ENCODE measurements at places on chromosomes 12 and 14.

DNA sequence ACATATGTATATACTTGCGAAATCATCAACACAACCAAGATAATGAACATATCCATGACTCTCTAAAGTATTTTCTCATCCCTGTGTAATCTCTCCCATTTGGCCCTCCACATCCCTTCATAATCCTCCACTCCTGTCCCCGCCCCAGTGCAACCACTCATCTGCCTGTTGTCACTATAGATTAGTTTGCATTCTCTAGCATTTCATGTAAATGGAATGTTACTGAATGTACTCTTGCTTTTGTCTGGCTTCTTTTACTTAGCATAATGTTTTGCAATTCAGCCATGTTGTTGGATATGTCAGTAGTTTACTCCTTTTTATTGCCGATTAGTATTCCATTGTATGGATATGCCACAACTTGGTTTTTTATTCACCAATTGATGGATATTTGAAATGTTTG lies 99.1 kb downstream of the BICD1 start:
- no peak for DNase-seq

DNA sequence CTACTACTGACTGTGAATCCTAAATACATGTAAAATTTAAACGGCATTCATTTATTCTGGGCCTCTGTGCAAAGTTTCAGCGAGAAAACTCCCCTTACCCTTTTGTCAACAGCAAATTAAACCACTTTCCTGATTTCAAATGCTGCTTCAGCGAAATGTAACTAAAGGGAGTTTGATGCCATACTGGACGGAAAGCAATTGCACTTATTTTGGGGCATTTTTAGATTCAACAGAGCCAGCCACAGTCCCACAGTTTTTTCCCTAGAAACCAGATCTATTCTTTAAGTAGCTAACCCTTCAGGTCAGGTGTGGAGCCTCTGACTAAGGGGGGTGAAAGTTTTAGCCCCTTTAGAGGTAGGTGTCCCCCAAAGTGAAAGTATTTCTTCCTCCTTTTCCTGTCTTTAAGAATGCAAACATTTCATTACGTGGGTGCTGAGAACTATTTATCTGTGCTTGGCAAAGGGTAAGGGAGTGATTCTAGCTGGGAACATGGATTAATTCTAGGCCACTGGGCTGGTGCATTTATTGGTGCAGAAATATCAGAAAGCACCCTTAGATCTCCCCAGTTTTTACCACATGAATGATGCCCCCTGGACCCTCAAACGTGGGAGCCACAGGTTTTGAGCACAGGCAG lies 72.7 kb downstream of the SPTB start:
- DNase-seq: no peak

DNA sequence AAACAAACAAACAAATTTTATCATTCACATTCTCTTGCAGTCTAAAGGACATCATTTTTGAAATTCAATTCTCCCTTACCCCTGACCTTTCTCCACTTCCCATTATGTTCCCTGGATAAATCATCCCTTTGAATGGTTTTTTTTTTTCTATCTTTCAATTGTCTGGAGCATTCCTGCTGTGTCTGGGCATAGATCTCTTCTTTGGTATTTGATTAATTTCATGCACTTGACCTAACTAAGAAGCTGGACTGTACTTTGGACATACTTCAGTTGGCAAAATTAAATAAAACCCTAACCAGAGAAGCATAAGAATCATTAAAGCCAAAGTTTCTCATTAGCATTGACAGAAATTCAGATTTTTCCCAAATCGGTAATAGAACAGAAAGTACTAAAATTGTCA lies 163.6 kb upstream of the BMP4 start:
- no peak for DNase-seq

GRCh38 chr14:44988694-44989093 lies 26.7 kb downstream of the TOGARAM1 start:
- DNase-seq: no peak

- DNase-seq: no peak
Measured at GRCh38 chr14:95039993-95040348, 117.4 kb downstream of the DICER1 start.

GRCh38 chr12:106108185-106108835 lies 30.4 kb downstream of the NUAK1 start:
- DNase-seq: no peak

- DNase-seq: no peak
Measured at GRCh38 chr12:27316947-27317346, 15.7 kb upstream of the BMAL2 start.

GRCh38 chr12:104360983-104361707 lies 57.6 kb downstream of the EID3 start:
- DNase-seq: no peak

DNA sequence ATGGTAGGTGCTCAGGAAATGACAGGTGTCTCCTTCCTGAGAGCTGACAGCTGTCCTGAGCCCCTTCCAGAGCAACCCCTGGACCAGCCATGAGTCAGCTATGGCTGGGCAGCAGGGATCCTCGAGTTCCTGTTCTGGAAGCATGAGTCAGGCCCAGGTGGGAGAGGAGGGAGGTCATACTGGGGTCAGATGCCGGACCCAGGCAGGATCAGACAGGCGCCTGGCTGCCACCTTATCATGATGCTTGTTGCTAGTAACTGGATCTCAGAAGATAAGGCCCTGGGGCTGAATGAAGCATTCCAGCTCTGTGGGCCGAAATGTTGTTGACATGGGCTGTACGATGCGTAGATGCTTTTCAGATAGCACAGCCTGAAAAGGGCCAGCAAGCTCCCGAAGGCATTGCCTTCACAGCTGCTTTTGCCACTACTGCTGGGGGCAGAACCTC lies 17.4 kb upstream of the KRT7 start:
- no peak for DNase-seq

GRCh38 chr14:91103116-91103515 lies 10.8 kb upstream of the DGLUCY start:
- no peak for DNase-seq

GRCh38 chr12:62297321-62297720 lies 37.1 kb downstream of the USP15 start:
- DNase-seq: no peak

GRCh38 chr12:105281694-105282049 lies 45.7 kb upstream of the APPL2 start:
- no peak for DNase-seq

GRCh38 chr12:6391013-6391412 lies 7.1 kb downstream of the LTBR start:
- no peak for DNase-seq

All from NCI-H1105 (cell line).